ENCODE measurements at places on chromosomes 13 and 19.
A peak's percentile ranks its signal among the peaks of the same experiment; 100 is the strongest.

DNA sequence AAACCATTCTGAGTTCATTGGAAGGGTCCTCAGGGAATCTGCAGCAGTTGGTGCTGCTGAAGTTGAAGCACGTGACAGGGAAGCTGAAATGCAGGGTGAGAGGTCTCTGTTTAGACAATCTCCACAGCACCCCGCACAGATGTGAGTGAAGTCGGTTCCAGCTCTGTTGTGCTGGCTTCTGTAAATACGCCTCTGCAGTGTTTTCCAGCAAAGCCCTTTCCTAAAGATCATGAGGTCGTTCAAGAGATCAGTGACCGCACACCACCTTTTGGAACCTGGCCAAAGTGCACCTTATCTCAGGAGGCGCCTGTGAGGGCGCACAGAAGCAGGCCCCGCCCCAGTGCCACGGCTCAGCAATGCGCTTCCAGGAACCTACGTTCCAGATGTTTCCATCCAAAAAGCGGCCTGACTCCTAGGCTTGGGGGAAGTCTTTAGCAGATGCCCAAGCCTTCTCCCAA is 10.8 kb downstream of the CUL4A start:
- DNase-seq, result no peak

- no peak for DNase-seq
Measured at GRCh38 chr13:108115738-108116137, 99.6 kb downstream of the LIG4 start.

- peak; percentile 55 for DNase-seq
Measured at GRCh38 chr13:60590800-60591747, 194.1 kb downstream of the TDRD3 start.

- DNase-seq, result no peak
Measured at GRCh38 chr13:94709001-94709834, 3.1 kb downstream of the SOX21 start.

DNA sequence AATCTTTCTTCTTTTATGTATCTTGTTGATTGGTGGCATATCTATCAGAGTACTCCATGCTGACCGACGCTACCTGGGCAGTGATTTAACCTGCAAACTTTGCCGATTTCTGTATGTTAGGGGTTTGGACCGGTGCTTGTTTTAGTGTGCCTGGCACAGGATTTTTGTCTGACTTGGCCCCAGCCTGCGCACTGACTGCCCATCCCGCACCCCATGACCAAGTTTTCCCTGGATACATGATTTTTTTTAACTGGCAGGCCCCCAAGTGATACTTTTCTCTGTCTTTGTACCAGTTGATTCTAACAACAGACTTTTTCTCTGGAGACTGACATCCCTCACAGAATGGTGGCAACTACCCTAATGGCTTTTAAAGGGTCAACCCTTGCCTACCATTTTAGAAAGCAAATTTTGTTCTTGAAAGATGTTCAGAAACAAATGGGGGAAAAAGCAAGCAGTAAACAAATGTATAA is 69.0 kb upstream of the C1QTNF9B start:
- no peak for DNase-seq

GRCh38 chr19:11767633-11768133 is 883 bp downstream of the ZNF441 start:
- DNase-seq, result peak; percentile 45

DNA sequence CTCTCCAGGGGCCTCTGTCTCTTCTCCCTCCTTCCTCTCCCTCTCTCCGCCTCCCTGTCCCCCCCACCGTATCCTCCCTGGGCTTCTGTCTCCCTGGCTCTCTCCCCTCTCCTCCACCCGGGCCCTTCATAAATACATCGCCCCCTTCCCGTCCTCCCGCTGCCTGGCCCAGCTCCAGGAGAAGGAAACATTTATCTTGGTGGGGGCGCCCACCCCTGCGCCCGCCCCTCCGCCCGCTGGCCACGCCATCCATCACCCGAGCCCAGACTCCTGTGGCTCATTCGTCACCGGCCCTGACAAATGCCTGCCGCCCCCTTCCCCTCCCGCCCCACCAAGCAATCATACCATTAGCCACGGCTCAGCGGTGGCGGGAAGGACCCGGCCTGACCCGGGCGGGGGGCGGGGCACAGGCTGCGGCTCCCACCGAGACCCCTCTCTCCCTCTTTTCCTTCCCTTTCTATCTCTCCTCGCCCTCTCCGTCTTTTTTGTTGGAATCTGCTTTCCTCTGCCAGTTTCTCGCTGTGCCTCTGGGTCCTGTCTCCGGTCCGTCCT is 2.6 kb upstream of the MEIS3 start:
- no peak for DNase-seq

DNA sequence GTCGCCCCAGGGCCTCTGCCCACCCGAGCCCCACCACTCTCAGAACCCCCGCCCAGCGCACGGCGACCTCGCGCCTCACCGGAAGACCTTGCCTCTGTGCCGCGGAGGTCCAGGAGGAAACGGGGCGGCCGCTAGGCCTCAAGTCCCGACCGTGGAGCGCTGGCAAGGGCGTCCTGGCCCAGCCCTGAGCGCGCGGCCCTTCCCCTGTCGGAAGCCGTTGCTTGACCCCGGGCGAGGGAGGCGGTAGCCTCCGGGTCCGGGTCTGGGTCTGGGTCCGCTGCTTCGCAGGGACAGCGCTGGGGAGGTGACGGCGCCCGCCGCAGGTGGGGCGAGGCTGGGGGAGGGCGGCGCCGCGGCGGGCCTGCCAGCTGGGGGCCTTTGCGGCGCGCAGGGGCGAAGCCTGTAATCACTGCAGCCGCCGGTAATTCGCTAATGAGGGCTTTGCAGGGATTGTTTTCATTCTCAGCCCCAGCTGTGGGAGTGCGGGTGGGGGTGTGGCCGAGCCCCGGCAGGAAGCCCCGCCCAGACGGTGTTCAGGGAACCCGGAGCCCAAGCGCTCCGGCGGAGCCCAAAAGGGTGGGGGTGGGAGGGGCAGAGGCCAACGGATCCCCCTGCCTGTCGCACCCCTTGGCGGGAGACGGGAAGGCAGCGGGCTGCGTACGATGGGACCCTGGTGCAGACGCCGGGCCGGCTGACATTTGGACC is 8.6 kb downstream of the C19orf25 start:
- DNase-seq, result no peak
